ENCODE measurements at places on chromosomes 2 and 18. TPM values are rescaled to one million over a fixed set of nuclear protein-coding genes. Genes with fewer than 3 reads are reported as not detected.

Gene CYB5A
- total RNA-seq, result 22.8 TPM

Gene ALPG
- total RNA-seq, result not detected

Gene DNAJC5G
- total RNA-seq, result not detected

Gene PLGLB2
- total RNA-seq, result 3.3 TPM

Gene NYAP2
- total RNA-seq, result not detected

Gene FANCL
- total RNA-seq, result 9.7 TPM

Gene EGR4
- total RNA-seq, result not detected

Gene MARCHF4
- not detected for total RNA-seq

Gene KYNU
- total RNA-seq, result 1.3 TPM

Gene SLC20A1
- 93.5 TPM for total RNA-seq

Gene HDLBP
- total RNA-seq, result 183 TPM

Gene PUM2
- 184 TPM for total RNA-seq

Gene CLEC4F
- not detected for total RNA-seq

Gene AQP12A
- total RNA-seq, result not detected

Gene FOXD4L1
- total RNA-seq, result 0.52 TPM

Gene PDCD1
- total RNA-seq, result 5.9 TPM

Gene CERS6
- 11.3 TPM for total RNA-seq

Gene MOGAT1
- total RNA-seq, result not detected

Gene POMC
- 3.1 TPM for total RNA-seq

Gene KCTD1
- total RNA-seq, result 3.4 TPM

Gene B3GNT7
- total RNA-seq, result not detected

Gene C1GALT1C1L
- total RNA-seq, result not detected

Gene CIDEA
- not detected for total RNA-seq

Gene GULP1
- total RNA-seq, result not detected

Gene HRH4
- 1.6 TPM for total RNA-seq

Gene MLPH
- not detected for total RNA-seq

Gene NPHP1
- 0.64 TPM for total RNA-seq

Gene HOXD13
- not detected for total RNA-seq

Gene ARHGEF33
- not detected for total RNA-seq

Data from CD4-positive, alpha-beta memory T cell (primary cell).